Activated naive CD8-positive, alpha-beta T cell treated with anti-CD3 and anti-CD28 coated beads, Interleukin-2, amount 50 U/mL, for 16 hours (primary cell): ENCODE measurements at places on chromosomes 7 and 10.

GRCh38 chr7:49443515-49443914 lies 329.9 kb upstream of the VWC2 start:
- DNase-seq = no peak

DNA sequence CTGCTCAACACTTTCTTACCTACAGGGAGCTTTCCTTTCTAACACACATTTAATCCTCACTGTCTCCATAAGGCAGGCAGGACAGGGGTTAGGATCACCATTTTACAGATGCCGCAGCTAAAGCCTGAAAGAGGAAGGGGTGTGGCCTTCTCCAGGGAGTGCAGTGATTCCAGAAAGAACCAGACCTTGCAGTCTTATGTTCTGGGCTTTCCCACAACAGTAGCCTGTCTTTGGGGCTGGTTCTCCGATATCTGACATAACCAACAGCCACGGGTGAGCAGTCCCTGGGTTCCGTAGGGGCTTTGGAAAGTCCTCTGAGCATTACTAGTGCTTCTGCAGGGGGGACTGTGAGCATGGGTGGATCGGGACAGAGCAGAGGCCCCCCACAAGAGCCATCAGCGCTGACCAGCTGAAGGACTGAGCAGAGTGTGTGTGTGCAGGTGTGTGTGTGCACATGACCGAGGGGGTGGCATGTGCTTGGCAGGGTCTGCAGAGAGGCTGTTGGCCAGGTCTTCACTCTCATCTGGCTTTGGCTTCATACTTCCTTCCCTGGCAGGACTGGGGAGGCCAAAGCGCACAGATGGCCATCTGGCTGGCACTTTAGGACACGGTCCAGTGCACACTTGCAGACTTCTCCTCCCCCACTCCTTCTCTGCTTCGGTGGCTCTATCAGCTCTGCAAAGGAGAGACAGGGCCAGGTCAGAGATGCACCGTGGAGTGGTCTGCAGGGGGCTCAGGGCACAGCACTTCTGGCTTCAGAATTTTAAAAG lies 400.3 kb downstream of the RPS24 start:
- no peak for DNase-seq

GRCh38 chr7:122340427-122340826 lies 35.9 kb upstream of the FEZF1 start:
- DNase-seq = no peak

GRCh38 chr10:50398823-50399222 lies 147.5 kb upstream of the ASAH2 start:
- no peak for DNase-seq

- no peak for DNase-seq
These were observed 75.4 kb downstream of the HDAC9 start for GRCh38 chr7:18570890-18571478.

DNA sequence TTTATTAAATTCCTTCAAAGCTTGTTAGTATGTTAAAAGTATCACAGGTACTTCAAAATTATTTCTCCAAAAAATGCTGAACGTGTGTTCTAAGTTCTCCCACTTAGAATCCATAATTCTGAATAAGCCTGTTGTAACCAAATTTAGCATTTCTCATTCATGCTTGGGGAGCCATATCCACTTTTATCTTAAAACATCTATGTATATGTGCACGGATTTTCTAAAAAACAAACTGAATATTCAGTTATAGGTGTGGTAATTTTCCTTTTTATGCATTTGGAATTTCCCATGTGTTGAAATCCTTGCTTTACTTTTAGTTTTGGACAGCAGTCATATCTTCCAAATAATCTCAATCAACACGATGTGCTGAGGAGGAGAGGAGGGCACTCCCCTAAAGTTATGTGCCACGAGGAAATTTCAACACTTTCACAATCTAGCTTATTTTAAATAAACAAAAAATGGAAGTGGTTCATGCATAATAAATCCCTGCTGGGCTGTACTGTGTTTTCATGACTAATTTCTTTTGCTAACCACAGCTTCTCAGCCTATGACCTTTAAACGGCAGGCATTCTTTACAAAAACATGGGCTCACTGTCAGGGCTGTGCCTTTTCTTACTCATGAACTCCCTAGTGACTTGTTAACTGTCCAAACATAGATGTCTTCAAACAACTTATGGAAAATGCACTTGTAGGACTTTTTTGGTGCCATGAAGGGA lies 380.3 kb upstream of the SEMA3C start:
- no peak for DNase-seq

GRCh38 chr10:27369880-27370279 lies 129.3 kb upstream of the ACBD5 start:
- DNase-seq = no peak

- DNase-seq = no peak
These were observed 11.1 kb downstream of the DPY19L1 start for GRCh38 chr7:35026150-35026549.

DNA sequence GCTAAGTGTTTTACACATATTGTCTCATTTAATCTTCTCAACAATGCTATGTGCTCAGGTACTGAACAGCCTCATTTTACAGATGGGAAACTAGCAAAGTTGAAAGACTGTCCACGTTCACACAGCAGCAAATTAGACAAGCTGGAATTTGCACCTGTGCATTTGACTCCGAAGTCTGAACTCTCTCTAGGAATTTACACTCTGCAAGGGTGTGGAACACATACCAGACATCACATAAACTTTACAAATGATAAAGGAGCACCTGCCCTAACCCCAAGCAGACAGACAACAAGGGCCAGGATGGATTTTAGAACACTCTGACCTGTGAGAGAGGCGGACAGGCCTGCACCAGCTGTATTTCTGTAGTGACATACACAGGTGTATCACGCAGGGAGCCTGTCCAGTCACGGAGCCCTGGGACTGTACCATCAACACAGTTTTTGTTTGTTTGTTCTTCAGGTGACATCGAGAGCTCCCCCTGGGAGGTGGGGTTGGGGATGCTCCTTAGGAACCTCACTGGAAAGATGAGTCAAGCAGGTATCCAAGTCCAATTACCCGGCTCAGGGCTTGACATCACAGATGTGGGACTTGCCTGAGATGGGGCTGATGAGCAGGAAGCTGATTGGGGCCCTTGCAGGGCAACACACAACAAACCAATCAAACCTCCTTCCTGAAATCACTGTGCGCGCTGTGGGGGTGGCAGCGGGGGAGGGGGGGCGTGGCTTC lies 31.0 kb downstream of the MKI67 start:
- no peak for DNase-seq

GRCh38 chr10:65798133-65798532 lies 1127.7 kb upstream of the LRRTM3 start:
- no peak for DNase-seq

- no peak for DNase-seq
These were observed 79.1 kb downstream of the VTI1A start for GRCh38 chr10:112526139-112526538.

DNA sequence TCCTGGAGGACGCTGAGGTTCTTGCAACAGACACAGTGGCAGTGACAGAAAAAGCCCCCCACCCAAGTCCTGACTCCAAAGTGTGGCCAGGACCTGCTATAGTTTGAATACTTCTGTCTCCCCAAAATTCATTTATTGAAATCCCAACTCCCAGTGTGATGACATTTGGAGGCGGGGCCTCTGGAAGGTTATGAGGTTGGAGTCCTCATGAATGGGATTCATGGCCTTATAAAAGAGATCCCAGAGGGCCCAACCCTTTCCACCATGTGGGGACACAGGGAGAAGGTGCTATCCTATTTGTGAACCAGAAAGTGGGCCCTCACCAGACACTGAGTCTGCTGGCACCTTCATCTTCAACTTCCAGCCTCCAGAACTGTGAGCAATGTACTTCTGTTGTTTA lies 18.3 kb downstream of the ANXA11 start:
- no peak for DNase-seq

GRCh38 chr7:139725077-139725476 lies 52.7 kb downstream of the HIPK2 start:
- DNase-seq = no peak

GRCh38 chr10:79230850-79231249 lies 116.4 kb upstream of the PPIF start:
- DNase-seq = no peak

GRCh38 chr7:85776691-85777345 lies 590.0 kb upstream of the SEMA3D start:
- DNase-seq = no peak

DNA sequence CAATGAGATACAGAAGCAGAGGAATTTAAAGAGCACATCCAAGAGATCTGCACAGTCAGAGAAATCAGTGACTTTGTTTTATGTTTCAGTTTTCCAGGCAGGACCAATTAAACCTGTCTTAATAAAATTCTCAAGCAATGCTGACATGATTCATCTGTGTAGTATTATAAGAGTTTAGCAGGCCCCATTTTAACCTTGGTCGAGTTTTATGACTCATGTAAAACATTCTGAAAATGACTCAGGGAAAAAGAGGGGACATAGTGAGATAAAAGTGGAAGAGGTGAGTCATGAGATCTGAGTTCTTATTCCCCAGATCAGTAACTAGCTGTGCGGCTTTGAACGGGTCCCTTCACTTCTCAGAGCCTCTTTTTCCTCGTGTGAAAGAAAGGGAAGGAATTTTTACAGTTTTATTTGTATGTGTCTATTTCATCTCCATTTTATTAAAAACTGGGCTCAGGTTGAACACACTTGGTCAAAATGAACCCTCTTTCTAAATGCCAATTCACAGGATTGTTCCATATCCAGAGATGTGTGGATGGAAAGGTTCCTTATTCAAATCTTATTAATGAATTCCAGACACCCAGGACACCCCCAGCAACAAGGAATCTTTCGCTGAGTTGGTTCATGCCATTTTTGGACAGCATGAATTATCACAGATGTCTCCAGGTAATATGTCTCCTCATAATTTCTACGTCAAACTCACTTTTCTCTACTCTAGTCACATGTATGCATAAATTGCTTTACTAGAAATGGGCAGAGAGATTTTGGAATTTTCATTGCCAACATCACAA lies 143.2 kb downstream of the JAZF1 start:
- no peak for DNase-seq

- DNase-seq = no peak
These were observed 240.4 kb upstream of the PPP2R2D start for GRCh38 chr10:131660427-131660826.

DNA sequence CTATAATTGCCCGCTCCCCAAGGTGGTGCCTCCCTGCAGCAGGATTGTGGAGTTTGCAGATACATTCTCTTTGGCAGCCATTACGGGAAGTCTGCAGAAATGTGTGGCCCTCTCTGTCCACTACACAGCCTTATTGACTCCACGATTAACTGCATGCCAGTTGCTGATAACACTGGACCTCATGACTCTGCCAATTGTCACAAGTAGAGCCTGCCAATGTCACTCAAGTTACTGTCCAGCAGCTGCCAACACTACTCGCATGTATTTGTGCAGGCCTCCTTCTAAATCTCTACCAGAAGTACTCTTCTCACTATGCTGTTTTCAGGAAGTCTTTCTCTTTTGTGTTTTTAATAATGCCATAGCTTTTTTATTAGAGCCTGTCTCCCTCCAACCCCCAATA lies 128.8 kb downstream of the PPP1R3A start:
- DNase-seq = no peak
